ENCODE measurements at places on chromosomes 6 and 20.

DNA sequence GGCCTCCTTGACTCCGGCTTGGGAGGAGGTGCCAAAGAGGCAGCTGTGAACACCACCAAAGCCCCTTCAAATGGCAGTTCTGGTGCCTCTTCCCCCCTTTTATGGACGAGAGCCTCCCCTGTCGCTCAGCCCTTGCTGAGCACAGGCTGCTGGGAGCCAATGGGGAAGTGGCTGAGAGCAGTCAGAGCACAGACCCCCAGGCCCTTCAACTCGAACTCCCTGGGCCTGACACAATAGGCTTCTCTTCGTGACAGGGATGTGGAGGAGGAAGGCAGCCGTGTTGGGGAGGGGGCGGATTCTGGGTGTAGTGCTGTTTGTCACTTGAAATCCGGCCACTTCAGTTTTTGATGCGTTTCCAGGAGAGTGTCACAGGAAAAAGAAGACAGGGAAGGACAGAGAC, at the start of gene PDYN:
Gene PDYN, minus strand, starts transcription at position 73 of the 400 bp plus-strand sequence. CDS start 10,974 bp downstream, outside the sequence.
- DNase-seq = no peak

DNA sequence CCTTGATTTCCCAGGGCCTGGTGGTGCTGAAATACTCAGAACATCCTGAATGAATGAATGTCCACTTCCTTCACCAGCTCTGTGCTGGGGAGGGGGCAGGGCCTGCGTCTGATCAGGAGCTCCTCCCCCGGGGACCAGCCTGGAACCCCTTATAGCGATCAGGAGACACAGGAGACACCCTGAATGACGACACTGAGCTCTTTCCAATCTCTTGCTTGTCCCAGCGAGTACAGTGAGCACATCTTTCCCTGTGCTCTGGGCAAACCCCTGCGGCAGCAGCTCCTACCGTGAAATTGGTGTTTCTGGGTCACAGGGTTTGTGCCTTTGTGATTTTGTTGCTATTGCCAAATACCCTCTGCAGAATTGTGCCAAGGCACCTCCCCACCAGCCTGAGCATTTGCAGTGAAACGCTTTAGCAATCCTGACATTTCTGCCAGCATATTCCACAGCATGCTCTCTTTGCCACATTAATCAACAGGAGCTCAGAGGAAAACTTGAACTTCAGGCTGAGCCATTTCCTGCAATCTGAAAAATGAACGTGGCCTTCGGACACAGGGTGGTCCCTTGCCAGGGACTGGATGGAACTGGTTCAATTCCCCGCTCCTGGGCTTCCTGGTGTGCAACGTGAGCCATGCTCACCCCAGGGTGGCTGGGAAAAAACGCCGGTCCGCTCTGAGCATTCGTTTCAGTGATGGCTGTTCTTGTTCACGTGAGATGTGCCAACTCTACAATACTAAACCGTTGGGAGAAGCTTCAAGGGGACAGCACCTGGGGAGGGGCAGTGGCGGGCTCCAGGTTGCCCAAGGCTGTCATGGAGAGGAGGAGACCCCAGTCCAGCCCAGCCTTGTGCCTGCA, 23.1 kb upstream of the MRGBP start:
- no peak for DNase-seq

DNA sequence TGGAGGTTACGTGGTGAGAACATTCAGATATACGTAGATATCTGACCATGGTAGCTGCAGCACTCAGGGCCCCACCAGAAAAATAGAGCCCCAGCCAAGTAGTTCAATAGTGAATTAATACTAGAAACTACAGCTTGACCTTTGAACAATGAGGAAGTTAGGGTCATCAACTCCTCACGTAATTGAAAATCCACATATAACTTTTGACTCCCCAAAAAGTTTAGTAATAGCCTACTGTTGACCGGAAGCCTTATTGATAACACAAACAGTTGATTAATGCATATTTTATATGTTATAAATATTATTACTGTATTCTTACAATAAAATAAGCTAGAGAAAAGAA, 117.9 kb downstream of the SNX5 start:
- DNase-seq = no peak

DNA sequence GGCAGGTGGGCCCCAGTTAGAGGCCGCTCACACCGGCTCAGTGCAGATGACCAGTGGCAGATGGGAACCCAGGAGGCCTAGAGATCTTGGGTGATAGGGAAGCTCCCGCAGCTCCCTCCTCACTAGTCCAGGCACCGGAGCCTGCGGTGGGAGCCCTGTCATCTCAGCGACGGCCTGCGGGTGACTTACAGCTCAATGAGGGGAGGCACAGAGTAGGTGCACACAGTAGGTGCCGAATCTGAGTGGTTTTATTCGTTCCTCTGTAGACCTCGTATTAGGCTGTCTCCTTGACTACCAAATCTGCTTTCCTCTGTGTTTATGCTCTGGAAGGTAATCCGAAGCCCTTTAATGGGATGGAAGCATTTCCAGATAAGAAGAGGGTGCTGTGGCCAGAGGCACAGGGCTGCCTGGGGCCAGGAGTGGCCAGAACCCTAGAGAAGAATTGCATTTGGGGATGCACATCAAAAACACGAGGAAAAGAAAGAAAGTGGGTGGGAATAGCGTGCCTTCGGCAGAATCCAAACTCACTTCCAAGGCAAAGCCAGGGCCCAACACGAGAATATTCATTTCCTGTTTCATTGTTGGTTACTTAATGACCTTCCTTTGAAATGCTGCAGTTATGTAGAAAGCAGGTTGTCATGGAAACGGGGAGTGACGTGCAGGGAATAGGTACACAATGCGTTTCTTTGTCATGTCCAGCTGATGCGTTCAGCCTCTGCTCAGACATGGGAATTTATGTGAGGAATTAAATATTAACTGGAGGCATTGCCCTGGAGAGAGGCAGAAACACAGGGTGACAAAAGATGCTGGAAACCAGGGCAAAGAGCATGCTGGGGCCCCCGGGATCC, 24.7 kb downstream of the MYT1 start:
- DNase-seq = no peak

GRCh38 chr6:157239671-157240058, 83.7 kb downstream of the TMEM242 start:
- no peak for DNase-seq

DNA sequence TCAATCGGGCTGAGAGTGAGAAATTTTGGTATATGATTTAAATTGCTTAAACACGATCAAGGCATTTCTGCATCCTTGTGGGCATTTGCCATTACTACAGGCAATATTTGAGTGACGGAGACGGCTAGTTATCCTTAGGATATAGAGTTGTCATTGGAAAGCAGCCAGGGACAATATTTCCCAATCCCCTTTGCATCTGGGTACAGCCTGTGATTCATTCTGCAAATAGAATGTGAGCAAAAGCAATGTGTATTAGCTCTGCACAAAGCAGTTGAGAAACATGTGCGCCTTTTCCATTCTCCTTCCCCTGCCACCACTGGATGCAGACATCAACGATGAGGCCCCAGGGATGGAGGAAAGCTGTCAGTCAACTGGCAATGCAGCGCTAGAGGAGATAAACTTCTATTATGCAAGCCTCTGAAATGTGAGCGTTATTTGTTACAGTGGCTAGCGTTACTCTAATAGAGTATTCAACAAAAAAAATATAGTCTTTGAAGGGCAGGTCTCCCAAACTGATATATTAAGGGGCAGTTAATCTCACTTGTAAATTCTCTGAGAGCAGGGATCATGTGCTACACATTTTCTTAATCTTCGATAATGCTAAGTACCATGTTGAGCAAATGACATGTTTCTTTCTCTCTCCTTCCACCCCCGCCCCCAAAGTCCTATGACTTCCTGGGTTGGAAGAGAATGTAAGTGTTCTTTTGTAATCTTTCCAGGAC, 37.1 kb upstream of the NCOA3 start:
- no peak for DNase-seq

DNA sequence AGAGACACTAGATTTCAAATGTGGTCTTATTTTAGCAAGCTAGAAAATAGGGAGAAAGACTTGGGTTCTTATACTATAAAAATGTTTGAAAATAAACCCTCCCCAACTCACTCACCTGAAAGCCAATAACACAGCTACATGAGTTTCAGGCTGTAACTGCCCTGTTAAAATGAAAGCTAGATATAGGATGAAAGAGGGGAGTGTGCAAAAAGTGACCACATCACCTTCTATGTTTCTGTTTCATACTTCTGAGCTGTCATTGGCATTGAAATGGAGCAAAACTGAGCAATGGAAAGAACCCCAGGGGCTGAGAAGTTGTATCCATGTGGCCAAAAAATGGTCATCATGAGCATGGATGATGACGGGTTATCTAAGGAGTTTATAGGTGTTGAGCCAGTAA, 148.1 kb upstream of the TENT5A start:
- DNase-seq = no peak

- no peak for DNase-seq
Observed at GRCh38 chr20:57909763-57910331, 200.0 kb upstream of the PMEPA1 start.

GRCh38 chr6:146041282-146041681, 12.4 kb downstream of the GRM1 start:
- DNase-seq = no peak

DNA sequence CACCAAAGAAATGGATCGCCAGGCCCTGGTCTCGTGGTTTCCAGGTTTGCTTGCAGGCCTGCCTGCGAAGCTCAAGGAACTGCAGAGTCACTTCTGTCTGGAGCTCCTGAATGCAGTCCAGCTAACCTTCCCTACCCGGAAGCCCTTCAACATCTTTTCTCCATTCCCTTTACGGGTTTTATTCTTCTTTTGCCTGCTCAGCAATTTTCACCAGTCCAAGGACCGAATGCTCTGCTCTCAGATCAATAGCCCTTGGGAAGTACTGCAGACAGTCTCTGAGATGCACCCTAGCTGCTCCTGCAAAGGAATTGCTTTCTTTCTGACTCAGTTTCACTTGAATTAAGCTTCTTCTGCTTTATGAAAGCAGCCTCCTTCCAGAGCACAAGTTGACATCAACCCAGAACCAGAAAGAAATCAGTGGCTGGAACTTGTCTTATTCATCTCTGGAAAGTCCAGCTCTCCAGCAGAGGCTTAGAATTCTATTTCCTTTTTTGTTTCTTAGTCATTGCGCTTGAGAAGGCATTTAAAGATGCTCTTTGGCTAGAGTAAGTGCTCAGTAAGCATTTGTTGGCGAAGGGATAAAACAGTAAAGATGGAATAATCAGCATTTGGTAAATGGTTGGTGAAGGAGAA, 18.7 kb upstream of the YWHAB start:
- DNase-seq = no peak

DNA sequence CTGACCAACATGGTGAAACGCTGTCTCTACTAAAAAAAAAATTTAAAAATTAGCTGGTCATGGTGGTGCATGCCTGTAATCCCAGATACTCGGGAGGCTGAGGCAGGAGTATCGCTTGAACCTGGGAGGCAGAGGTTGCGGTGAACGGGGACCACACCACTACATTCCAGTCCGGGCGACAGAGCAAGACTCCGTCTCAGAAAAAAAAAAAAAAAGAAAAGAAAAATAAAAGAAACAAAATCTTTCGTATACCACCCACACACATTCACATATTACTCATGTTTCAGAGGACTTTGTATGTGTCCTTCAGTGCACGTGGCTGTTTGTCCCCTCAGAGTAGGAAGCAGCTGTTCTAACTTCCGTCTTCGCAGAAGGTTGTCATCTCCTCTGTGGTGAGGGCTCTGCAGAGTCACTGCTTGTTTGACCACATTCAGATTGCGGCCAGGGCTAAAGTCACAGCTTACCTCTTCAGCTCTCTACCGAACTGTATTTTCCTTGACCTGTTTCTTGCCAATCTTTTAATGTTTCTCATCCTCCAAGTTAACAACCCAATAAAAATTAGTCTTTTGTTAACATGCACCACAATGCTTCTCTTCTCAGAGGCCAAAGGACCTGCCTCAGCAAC, 36.6 kb upstream of the HIVEP1 start:
- no peak for DNase-seq

DNA sequence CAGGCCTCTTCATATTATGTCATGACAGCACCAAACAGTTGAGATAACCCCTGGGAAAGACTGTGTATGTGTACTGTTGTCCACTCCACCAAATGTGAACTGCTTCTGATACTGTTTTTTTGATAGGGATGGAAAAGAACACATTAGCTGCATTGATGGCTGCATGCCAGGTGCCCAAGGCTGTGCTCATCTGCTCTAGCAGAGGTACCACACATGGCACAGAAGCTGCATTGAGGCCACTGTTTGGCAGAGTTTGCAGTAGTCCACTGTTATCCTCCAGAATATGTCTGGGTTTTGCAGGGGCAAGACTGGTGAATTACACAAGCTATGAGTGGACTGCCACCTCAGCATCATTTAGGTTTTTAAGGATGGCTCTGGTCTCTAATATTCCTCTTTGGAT, 28.2 kb upstream of the ELMO2 start:
- no peak for DNase-seq

DNA sequence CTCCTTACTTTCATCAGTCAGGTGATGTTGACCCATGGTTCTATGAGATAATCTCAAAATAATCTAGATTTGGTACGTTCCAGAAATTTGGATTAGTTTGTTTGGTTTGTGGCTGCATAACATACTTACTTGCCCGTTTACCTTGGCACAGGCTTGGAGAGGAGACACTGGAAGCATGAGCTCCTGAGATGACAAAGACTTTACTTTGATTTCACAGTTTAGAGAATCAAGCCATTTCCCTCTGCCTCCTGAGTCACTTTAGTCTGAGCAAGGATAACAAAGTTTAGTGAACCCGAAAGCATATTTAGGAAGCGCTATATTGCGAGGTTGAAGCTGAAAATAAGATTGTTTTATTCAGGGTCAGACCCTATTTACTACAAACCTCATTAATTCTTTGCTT, 643.4 kb downstream of the QKI start:
- DNase-seq = no peak

DNA sequence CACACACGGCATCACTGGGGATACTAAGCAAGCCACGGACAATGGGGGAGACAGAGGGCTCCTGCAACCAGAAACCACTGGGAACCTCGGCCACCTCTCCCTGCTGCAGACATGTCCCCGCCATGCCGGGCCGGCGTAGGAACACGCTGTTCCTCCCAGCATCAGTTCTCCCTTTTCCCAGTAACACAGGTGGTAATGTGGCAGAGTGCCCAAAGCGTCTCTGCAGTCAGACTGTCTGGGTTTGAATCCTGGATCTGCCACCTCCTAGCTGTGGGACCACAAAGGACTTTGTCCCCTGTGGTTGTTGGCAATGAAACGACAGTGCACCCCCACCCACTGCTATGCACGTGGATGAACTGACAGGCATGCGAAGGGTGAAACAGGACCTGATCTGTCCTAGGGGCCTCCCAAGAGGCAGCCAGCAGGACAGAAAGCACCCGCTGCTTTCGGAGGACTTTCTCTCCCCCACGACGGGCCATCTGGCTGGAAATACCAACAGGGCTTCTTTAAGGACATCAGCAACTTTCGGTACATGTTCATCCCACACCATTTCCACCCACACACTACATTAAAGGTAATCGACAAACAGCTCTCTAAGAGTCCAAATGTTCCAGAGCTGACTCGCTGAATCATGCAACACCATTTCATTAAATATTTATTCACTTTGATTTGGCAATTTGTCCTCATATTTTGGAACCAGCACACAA, 74.1 kb downstream of the SULF2 start:
- DNase-seq = no peak

GRCh38 chr6:100626721-100627120, 162.0 kb upstream of the SIM1 start:
- no peak for DNase-seq

DNA sequence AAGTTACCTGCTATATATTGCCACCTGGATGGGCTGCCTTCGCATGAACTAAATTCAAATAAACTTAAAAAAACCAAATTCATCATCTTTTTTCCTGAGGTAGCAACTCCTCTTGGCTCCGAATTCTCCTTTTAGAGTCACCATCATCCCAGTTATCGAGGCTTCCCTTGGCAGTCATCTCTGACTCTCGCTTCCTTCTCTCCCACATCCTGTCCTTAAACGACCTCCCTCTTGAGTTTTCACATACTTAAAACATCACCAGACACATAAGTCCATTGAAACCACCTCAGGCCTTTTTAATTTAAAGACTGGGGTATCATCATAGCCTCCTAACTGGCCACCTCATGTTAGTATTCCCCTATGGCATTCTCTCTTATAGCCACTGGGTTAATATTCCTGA, 296.1 kb upstream of the FLRT3 start:
- no peak for DNase-seq

Data from activated T-cell treated with anti-CD3 and anti-CD28 coated beads for 1 hour (primary cell).